Activated CD4-positive, CD25-positive, alpha-beta regulatory T cell treated with anti-CD3 and anti-CD28 coated beads, Interleukin-2, amount 50 U/mL, for 24 hours (primary cell): ENCODE measurements at places on chromosomes 5 and 9.

- no peak for ATAC-seq
Measured at GRCh38 chr5:68359699-68360098, 144.1 kb downstream of the PIK3R1 start.

GRCh38 chr5:107290780-107291398 is 379.8 kb downstream of the EFNA5 start:
- ATAC-seq: no peak

DNA sequence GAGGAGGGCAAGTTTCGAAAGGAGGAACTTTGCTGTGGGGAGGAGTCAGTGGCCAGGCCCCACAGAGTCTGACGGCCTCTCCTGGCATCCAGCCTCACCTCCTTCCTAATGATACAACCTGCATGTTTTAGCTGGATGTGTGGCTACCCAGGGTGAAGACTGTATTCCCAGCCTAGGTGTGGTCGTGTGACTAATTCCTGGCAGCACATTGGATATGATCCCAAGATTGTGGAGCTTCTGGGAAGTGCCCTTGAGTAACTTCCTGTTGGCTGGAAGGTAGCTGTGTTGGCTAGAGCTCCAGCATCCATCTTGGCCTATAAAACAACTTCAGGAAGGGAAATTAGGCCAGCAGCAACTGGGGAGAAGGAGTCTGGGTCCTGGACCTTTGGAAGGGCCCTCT is 19.0 kb upstream of the LPCAT1 start:
- no peak for ATAC-seq

DNA sequence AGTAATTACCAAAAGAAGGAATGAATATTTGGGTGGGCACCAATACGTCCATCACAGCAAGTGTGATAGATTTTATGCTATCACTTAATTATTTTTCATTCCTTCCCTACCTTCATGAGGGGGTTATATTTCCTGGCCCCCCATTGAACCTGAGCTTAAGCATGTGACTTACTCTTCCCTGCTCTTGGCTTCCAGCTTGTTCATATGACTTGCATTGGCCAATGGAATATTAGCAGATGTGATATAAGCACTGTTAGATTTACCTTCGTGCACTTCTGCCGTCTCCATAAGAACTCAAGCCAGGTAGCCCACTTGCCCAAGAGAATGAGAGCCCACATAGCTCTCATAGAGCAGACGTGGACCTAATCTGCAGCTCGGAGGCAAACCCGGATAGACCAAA is 99.1 kb upstream of the SMARCA2 start:
- no peak for ATAC-seq

- ATAC-seq: no peak
Measured at GRCh38 chr5:118548761-118549720, 439.3 kb downstream of the DTWD2 start.

DNA sequence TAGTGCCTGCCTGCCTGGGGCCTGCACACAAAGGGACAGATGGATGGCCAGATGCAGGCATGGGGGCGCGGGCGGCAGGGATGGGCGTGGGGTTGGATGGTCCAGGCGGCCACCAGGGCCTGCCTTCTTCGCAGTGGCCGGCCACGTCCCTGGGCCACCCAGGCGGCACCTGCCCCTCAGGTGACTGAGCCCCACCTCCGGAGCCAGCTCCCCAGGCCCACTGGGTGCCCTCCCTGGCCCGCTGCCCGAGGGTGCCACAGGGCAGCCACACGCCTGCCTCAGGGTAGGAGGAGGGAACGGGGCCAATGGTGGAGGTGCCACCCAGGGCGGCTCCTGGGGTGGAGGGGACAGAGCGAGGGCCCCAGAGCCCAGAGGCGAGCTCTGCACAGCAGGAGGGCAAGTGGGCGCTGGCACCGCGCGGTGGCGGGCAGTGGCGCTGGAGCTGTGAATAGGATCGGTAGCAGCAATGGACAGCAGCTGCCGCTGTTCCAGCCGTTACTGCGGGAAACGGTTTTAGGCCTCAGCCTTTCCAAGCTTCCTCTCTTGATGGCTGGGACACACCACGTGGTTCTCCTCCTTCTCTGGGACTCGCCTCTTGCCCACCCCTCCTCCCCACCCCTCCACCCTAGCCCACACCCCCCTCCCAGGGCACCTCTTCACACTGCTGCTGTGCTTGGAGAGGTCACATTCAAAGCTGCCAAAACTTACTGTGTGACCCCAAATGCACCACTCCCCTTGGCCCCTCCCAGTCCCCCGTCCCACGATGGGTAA is 19.1 kb downstream of the LHX3 start:
- no peak for ATAC-seq

GRCh38 chr5:147170603-147171002 is 64.2 kb upstream of the STK32A start:
- ATAC-seq: no peak

DNA sequence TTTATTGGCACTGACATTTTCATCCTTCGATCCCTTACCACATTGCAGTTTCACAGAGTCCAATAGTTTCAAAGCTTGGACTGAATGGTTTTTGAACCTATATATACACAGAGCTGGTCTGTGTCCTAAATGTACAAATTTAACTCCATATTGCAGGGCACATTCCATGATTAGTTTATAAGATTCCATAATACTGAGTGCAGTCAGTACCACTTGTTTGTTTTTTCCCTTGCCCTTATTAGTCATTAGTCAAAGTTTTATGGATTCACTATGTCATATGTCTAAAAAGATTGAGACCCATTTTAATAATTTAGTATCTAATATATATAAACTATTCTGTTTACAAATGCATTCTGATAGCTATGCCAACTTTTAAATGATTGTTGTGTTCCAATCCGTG is 654.8 kb upstream of the MEF2C start:
- no peak for ATAC-seq
